ENCODE measurements at places on chromosomes 13 and 19.

GRCh38 chr13:40589285-40590109 is 76.9 kb downstream of the FOXO1 start:
- no peak for DNase-seq

DNA sequence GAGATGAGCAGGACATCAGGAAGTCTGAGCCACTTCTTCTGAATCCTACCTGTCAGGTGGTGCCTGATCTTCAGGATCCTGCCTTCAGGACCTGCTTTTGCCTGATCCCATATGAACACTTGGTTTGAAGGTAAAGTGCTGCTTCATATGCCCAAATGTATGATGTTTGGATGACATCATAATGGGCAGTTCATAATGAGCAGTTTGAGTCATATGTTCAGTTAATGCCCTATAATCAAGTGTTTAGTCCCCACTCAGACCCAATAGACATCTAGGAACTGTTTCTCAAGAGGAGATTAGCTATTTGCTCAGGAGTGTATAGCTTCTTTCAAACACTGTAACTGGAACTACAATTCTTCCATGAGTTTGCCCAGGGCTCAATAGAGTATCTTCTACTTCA is 58.8 kb downstream of the POLR1D start:
- DNase-seq, result no peak

GRCh38 chr13:79385694-79386093 is 20.4 kb downstream of the RBM26 start:
- no peak for DNase-seq

- DNase-seq, result peak; percentile 6
Observed at GRCh38 chr13:53012707-53013106, 15.9 kb upstream of the OLFM4 start.

- DNase-seq, result no peak
Observed at GRCh38 chr19:38702278-38702677, 42.0 kb downstream of the CAPN12 start.

- no peak for DNase-seq
Observed at GRCh38 chr19:54478677-54479266, 5.7 kb upstream of the CDC42EP5 start.

DNA sequence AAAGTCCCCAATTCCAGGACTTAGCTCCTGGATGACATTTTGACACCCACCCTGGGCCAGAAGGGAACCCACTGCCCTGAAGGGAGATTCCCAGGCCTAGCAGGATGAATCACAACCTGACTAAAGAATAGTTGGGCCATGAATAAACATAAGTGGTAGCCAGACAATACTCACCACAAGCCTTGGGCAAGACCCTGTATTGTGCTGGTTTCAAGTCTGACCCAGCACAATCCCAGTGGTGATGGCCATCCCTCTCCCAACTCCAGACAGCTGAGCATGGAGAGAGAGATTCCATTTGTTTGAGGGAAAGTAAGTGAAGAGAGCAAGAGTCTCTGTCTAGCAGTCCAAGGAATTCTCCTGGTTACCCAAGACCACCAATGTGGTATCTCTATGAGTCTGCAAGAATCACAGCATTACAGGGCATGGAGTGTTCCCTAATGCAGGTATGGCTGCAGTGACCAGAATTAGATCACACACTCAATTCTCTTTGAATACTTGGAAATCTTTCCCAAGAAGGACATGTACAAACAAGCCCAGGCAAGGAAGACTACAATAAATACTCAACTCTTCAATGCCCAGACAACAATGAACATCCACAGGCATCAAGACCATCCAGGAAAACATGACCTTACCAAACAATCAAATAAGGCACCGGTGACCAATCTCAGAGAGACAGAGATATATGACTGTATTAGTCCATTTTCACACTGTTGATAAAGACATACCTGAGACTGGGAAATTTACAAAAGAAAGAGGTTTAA is 158.0 kb downstream of the VWA8 start:
- DNase-seq, result no peak

DNA sequence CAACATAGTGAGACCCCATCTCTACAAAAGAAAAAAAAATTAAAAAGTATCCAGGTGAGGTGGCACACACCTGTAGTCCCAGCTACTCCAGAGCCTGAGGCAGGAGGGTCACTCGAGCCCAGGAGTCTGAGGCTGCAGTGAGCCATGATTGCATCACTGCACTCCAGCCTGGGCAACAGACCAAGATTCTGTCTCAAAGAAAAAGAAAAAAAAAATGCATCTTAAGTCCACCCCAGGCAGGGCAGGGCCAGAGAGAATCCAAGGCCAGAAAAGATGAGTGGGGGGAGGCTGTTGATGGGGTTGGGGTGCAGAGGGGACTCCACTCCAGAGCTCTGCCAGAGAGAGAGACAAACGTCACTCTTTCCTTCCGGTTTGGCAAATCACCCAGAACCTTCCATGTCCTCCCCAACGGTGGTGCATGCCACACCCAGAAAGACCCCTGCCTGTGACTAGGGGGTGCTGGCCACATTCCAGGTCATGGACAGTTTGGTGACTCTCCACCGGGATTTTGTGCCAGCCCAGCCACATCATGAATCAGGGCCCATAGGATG is 431 bp downstream of the FUT3 start:
- DNase-seq, result no peak

DNA sequence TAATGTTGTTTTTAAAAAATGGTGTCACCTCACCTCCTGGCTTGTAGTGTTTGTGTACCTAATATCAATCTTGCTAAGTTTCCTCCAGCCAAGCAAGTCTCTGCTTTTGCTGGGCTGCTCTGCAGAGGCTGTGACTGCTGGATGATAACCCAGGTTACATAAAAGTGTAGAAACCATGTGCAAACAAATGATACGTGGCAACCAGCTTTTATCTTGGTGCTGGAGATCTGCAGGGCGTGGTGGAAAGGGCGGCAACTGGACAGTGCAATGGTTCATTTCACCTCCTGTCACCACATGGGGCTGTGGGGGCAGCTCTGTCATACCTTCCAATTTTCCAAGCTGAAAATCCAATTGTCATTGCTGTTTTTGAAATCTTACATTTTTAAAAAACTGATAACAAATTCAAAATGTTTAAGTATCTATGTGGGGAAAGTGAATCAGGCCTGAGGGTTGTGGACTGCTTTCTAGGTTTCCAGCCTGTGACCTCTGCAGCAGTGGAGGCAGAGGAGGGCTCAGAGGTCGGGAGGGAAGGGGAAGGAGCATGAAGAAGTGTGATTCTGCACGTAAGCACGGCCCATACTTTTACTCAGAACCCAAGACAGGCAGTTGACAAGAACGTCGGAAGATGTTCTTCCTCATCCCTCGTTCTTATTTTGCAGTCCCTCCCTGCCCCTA is 9.7 kb downstream of the GPR42 start:
- DNase-seq, result no peak

DNA sequence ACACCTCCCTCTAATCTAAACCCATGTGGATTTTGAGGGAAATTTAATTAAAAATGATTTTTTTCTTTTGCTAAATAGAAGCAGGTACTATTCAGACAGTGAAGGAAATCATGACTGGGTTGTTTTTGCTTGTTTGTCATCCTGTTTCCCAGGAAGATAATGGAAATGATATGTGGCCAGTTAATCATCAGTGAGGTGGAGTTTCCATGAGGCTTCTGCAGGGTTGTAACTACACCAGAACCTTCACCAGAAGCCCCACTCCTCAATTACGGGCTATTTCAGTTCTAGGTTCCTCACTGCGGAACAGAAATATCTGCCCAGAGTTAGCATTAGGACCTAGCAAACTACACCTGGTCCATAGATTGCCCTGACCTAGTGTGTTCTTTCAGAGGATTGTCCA is 394.0 kb downstream of the DLEU7 start:
- no peak for DNase-seq

DNA sequence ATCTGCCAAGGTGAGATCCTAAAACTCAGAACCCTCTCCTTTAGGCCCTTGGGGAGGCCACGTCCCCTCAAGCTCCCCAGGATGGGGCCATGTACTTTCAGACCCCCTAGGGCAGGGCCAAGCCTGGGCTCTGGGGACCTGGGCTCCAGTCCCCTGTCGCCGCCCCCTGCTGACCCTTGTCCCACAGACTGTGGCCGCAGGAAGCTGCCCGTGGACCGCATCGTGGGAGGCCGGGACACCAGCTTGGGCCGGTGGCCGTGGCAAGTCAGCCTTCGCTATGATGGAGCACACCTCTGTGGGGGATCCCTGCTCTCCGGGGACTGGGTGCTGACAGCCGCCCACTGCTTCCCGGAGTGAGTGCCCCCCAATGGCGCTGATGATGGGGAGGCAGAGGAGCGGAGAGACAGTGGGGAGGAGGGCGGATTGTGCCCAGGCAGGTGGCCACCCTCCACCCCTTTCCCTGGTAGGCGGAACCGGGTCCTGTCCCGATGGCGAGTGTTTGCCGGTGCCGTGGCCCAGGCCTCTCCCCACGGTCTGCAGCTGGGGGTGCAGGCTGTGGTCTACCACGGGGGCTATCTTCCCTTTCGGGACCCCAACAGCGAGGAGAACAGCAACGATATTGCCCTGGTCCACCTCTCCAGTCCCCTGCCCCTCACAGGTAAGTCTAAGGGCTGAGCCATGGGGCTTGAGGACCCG is 18.8 kb downstream of the HPN start:
- DNase-seq, result no peak

DNA sequence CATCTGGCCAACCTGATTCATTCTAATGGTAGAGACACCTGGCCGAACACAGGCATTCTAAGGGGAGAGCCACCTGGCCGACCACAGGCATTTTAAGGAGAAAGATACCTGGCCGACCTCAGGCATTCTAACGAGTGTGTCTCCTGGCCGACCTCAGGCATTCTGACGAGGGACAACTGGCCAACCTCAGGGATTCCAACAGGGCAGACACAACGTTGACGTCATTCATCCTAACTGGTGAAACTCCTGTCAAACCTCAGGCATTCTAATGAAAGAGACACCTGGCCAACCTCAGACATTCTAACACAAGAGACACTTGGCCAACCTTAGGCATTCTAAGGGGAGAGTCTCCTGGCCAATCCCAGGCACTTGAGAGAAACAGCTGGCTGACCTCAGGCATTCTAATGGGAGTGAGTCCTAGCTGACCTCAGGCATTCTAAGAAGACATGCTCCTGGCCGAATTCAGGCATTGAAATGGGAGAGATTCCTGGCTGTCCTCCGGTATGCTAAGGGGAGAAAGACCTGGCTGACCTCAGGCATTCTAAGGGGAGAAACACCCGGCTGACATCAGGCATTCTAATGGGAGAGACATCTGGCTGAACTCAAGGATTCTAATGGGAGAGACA is 1352.5 kb downstream of the UQCRFS1 start:
- DNase-seq, result no peak

DNA sequence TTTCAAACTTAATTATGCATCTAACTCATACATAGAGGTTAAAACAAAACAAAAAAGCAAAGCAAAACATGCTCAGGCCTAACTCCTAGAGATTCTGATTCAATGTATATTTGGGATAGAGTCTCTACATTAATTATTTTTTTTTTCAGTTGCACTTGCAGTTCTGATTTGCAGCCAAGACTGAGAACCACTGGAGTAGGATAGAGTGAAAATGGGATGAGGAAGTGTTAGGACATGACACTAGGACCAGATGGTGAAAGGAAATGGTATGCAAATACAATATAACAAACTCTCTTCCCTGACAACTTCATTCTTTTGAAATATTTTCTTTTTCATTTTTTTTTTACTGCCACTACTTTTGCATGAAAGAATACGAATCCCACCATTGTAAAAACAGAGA is 1.8 kb downstream of the CCDC122 start:
- no peak for DNase-seq

DNA sequence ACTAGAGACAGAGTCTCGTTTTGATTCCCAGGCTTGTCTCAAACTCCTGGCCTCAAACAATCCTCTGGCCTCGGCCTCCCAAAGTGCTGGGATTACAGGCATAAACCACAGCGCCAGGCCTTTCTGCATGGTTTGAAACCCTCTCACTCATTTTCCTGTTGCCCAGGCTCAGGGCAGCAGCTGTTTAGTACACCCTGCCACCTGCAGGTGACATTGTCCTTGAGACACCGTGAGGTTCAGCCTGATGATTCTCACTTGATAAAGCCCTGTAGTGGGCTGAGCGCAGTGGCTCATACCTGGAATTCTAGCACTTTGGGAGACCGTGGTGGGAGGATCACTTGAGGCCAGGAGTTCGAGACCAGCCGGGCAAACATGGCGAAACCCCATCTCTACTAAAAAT is 12.5 kb downstream of the IL12RB1 start:
- DNase-seq, result no peak

DNA sequence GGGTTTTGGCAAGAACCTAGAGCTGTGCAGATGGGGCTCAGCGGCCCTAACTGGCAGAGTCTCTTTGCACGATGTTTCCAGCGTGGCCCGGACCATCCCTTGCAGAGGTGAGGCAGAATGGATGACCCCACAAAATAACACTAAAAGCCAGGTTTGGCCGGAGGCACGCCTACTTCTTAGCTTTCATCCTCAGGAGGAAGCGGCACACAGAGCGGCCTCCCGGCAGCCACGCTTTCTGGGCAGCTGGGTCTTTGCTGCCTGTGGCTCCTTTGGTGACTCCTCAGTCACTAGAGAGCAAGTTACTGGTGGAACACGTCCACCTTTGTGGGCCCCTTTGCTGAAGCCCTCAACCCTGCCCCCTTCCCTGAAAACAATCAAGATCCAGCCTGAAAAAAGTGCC is 25.2 kb downstream of the TEX29 start:
- no peak for DNase-seq

- DNase-seq, result no peak
Observed at GRCh38 chr13:28429685-28430290, 65.1 kb downstream of the FLT1 start.

GRCh38 chr19:48668332-48668731 is 4.5 kb downstream of the NTN5 start:
- DNase-seq, result no peak

GRCh38 chr19:56750658-56751057 is 79.1 kb upstream of the ZNF835 start:
- DNase-seq, result no peak

GRCh38 chr13:30585748-30586262 is 31.9 kb upstream of the USPL1 start:
- no peak for DNase-seq

GRCh38 chr19:14023404-14024235 is 4.3 kb upstream of the RLN3 start:
- no peak for DNase-seq

GRCh38 chr13:25731536-25731935 is 320.3 kb downstream of the SHISA2 start:
- no peak for DNase-seq

GRCh38 chr19:8209462-8210378 is 550 bp downstream of the CERS4 start:
- DNase-seq, result peak; percentile 86

GRCh38 chr19:31304831-31305312 is 44.4 kb downstream of the TSHZ3 start:
- no peak for DNase-seq

DNA sequence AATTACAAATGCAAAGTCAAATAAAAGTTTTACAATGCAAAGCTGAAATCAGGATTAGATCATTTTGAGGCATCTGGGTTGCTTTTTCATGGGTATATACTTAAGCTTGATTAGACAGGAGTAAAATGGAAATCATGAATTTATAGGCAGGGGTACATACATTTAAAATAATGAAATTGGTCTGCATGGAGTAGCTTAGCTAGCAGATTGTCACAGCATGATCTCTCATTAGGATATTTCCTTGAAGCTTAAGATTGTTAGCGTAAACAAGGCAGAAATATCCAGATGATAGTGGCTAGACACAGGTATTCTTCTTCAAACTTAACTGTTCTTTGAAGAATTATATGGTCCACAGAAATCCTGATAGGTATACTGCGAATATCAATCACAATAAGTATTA is 1627.0 kb upstream of the PCDH20 start:
- no peak for DNase-seq

GRCh38 chr13:28659621-28659970 is 666 bp downstream of the POMP start:
- DNase-seq, result no peak
